ENCODE measurements at places on chromosomes 3 and 15.

GRCh38 chr3:27089645-27090044, 279.5 kb downstream of the NEK10 start:
- no peak for DNase-seq

DNA sequence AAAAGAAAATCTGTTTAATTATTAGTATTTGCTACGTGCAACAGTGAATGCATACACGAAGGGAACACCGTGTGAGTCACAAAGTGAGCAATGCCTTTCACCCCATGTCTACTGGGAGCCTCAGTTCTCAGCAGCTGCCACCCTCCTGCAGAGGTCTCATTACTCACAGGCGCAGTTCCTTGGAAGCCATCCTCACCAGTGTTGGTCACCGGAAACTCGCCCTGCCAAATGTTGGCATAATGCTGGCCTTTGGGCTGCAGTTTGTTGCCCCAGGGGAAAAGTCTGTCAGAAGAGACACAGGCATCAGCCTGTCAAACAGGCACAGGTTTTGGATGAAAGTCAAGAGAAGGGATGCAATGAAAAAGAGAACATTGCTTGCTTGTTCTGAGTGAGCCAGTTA, 50.1 kb downstream of the SUMF1 start:
- DNase-seq: no peak

DNA sequence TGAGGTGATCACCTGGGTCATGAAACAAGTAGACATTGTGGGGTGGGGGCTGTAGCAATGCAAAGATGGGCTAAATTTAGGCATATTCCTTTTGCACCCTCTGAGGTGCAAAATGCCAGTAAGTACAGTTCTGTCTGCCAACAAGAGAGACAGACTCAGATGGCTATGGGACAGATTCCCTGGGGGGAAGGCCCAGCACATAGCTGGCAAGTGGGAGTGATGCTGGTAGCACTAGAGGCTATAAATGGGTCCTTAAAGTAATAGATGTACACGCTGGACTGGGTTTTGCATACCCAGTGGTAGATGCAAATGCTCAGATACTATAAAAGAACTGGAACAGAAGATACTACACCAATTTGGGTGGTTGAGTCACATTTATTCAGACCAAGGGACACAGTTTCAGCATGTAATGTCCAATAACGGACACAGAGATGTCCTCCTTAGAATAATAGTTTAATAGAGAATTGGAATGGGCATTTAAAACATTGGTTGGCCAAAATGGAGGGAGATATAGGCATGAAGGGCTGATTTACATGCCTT, 67.4 kb upstream of the RNU6-1 start:
- DNase-seq: no peak

DNA sequence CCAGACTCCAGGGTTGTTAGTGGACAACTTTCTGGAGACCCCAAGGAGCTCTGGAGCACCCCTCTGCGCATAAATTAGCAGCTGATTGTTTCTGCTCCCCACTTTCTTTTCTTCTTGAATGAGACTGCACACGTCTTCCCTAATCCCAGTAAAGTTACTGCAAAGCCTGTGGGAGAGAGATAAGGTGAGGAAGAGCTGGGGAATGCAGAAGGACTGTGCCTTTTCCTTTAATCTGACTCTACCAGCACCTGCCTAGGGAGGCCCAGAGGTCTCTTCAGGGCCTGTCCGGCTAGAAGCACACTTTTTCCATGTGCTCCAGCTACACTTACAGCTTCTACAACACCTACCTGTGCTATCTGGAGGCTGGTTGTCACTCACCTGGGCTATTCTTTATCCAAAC, 143.8 kb downstream of the KCNMB2 start:
- DNase-seq: no peak

DNA sequence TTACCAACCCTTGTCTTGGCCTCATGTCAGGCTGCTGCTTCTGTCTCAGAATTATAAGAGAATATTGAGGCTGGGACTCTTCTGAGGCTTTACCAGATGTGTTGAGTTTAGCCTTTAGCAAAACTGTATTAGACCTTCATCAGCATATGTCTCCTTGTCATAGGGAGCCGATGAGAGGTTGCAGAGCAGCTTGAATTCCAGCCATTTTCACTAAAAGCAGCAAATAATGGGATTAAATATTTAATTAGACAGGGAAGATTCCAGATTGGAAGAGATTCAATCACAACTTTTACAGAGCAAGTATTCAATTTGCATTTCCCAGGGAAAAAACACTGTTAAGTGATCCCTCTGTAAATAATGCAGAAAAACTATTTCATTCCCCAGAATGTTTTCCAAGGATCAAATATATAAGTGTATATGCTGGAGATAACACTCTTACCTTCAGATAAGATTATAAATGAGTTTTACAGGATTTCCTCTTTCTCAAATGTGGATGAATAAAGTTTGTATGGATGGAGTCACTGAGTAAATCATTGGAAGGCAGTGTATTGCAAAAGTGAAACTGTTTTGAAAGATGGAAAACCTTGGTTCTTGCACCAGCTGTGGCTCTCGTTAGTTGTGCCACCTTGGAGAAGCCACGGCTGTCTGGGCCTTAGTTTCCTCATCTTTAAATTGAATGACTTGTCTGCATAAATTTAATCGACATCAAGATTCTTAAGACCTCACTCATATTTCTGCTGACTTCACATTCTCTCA, 466.4 kb upstream of the SGO1 start:
- no peak for DNase-seq

DNA sequence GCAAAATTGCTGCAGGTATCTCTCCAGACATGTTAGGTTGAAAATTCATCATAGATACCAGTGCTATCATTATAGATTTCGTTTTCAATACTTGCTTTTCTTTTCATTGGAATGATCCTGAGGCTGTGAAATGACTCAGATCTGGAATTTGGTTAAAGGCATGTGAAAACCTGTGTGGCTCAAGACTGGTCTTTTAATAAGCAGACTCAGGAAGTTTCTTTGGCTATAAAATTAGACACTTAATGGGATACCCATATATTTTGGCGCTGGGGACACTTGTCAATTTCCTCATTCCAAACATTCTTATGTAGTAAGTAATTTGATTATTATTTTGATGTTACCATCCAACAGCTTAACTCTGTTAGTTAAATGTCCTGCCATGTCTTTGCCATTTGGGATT, 1041.1 kb upstream of the GBE1 start:
- no peak for DNase-seq

Measured in stimulated activated CD4-positive, alpha-beta T cell treated with anti-CD3 and anti-CD28 coated beads, Interleukin-1b, Interleukin-23, amount 100 ng/mL, for 1 hour (primary cell).